RWPE2 (cell line): ENCODE measurements at places on chromosomes 7 and 10.

- no peak for DNase-seq
Measured at GRCh38 chr7:112481121-112481736, 438 bp downstream of the LSMEM1 start.

- no peak for DNase-seq
Measured at GRCh38 chr7:36781011-36781738, 56.9 kb upstream of the AOAH start.

DNA sequence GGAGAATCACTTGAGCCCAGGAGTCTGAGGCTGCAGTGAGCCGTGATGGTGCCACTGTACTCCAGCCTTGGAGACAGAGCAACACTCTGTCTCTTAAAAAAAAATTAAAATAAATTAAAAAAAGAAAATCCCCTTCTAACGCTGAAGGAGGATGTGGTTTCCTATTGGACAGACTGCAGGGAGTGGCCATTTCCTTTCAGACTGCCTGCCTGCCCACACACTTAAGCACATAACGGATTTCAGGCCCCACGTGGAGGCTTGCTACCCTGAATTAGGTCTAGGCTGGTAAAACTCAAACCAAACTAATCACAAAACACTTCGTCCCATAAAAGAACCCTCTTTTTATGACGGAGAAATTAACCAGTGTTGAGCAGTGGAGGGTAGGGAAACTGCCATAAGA, 34.0 kb downstream of the GATA3 start:
- DNase-seq = no peak

GRCh38 chr7:25579778-25580075, 351.4 kb upstream of the NPVF start:
- no peak for DNase-seq

DNA sequence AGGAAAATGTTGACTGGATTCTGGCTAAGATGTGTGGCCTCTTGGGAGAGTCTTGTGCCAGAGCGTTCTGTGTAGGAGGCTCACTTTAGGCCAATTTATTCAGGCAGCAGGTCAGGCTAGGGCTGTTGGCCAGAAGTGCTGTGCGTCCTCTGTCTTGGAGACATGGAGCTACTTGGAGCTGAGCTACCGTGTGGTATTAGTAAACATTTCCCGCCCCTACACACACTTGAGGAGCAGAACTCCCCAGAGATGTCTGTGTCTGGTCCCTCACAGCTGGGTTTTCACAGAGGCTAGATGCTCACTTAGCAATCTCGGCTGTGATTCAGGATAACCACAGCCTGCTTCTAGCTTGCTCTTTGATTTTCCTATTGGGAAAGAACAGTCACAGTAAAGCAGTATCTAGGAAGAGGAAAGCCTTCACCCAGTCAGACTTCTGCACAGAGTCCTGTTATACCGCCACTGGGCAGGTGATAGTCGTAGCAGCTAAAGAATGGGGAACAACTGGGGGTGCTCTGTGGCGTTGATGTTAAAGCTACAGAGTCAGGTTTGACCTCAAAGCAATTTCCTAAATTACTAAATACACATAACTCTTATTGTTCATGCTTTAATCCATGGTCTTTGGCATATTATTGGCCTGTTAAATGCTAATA, 86.7 kb downstream of the MDFIC start:
- no peak for DNase-seq

GRCh38 chr10:43204042-43204942, 62.6 kb downstream of the RASGEF1A start:
- no peak for DNase-seq

DNA sequence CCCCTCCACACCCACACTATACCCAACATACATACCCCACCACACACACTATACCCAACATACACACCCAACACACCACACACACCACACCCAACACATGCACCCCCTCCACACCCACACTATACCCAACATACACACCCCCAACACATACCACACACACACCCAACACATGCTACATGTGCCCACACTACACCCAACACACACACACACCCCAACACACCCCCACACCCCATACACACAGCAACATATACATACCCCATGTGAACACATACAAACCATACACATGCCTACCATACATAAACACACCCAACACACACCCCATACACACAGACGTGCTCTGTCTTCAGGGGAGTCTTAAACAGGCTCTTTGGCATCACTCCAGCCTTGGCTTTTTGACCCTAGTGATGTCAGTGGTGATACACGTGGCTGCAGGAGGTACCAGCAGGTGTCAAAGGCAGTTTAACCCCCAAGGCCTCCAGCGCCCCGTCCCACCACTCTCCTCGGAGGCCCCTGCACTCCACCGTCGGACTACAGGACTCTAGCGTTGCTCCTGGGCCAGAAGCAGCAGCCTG, 73.4 kb downstream of the HIPK2 start:
- DNase-seq = no peak

- DNase-seq = no peak
Measured at GRCh38 chr10:103818765-103819374, 36.5 kb downstream of the SH3PXD2A start.

DNA sequence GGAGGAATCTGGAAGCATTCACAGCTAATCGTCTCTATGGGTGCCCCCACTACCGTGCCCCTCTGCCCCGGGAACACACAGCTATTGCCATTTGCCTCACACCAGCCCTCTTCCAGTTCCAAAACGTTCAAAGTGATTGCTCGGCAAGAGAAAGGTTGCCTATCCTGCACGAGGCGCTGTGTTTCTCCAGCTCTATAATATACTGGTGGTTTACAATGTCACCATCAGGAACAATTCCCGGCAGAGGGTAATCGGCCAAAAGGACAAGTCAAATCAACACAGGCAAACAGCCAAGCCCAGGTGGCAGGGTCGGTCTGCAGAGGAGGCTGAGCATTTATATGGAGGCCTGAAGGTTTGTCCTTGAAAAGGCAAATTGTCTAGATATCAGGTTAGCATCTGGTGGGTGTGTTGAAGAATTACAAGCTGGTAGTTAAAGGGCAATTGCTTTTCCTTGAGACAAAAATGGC, 29.2 kb upstream of the TNS3 start:
- DNase-seq = no peak

DNA sequence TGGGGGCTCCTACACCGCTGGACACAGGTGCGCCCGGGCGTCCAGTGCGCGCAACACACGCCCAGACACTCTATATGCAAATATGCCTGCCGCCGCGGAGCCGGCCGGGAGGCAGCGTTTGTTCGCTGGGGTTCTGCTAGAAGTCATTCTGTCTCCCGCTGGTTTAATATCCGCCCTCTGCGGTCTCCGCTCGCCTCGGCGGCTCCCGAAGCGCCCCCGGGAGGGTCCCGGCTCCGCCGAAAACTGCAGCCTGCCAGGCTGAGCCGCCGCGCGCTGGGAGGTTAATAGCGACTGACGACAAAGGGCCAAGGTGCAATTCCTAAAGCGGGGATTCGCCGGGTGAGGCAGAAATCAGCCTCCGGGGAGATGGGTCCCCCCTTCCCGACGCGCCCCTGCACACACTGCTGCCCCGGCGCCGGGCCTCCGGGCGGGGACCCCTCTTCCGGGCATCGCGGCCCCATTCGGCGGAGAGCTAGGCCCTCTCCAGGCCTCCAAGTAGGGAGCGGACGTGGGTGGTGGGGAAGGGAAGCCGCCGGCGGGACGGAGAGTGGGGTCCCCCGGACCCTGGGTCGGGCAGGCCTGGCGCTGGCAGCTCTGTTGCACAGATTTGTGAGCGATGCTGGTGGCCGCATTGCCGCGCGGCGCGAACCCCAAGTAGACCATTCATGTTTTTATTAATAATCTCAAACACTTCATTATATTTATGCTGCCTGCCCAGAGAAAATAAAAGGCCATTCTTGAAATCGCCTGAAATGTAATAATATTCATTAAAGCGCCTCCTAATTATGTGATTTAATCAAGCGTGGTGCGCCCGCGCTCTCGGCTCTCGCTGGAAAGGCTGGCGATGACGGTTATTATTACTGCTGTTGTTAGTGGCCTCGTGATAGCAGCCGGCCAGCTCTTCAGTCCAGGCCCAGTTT, 9.1 kb downstream of the EN2 start:
- no peak for DNase-seq

DNA sequence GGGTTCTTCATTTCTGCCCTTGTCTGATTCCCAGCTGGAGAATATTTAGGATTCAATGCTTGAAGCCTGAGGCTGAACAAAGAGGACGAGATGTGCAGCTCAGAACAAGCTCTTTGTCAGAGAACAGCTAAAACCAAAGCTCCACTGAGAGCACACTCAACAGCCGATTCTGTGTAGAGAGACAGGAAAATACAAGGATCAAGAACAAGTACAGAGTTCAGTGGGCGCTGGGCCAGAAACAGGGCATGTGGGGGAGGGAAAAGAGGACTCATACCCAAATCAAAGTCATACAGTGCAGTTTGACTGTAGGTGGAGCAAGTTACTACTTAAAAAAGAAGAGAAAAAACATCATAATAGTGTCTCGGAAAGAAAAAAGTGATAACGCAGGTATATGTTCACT, at the start of gene AGMO:
Gene AGMO (minus strand): TSS at position 181 of the 400 bp plus-strand sequence.
- no peak for DNase-seq

GRCh38 chr7:1645071-1645409, 25.0 kb upstream of the ELFN1 start:
- no peak for DNase-seq

GRCh38 chr7:138116141-138116540, 39.9 kb downstream of the AKR1D1 start:
- DNase-seq = no peak

DNA sequence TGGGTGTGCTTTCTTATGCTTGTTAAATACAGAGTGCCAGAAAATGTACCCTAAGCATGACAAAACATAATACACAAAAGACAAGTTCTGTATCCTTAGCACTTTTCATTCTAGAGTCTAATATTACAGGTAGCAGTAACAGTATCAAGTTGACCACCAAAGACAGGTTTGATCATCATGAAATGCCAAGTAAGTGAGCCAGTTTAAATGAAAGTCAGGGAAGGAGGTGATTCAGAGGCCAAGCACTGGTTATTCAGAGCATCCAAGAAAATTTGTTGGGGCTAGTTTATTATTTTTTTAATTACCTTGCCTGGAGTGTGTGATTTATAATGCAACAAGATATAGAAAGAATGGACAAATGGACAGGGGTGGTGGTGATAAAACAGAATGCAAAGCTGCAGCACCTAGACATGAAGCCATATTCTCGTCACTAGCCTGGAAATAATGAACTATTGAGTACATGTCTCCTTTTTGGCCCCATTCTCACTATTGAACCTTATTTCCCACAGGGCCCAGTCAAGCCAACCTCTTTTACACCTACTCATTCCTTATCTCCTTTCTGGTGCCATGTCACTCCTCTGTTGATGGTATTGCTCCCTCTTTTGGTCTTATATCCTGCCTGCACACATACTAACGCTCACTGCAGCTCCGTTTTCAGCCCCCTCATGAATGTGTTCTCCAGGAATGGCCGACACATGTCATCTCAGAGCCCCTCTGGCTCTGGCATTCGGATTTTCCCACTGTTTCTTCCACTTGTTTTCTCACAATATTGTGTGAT, 78.6 kb upstream of the GLCCI1 start:
- no peak for DNase-seq

- no peak for DNase-seq
Measured at GRCh38 chr10:32530231-32530630, 84.3 kb downstream of the CCDC7 start.

DNA sequence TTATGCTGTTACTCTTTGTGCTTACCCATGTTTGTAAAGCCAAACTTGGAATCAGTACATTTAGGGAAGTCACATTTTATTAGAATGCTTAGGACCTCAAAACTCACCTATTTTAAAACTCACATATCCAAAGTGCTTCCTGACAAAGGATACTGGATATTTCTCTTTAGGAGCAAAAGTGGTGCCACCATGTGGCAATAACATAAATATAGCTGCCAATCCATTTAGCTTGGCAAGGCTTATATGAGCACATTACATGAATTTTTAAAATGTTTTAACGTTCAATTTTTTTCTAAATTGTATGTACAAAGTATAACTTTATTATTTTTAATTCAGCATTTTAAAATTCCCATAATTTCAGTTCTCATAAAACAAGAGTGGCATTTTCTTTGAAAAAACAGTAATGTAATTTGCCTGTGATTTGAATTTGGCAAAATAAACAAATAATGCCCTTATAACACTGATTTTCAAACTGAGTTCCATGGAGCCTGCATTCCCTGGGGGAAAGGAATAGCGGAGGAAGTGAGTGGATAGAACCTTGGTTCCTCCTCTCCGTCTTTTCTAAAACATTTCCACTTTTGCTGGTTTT, 75.4 kb downstream of the HDAC9 start:
- DNase-seq = no peak

DNA sequence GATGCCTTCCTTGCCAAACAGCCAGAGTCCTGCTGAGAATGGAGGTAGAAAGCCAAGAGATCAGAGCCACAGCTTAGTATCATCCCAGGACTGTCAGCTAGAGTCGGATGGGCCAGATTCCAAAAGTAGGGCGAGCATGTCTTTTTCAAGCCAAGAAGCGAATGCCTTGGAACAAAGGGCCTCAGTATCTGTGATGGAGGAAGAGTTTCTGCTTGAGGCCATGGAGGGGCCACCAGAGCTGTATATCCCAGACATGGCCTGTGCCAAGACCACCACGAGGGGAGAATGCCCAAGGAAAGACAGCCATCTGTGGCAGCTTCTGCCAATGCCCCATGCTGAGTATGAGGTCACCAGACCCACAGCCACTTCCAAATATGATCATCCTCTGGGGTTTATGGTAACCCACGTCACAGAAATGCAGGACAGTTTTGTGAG, 44.3 kb upstream of the PPP1R17 start:
- DNase-seq = no peak
